ENCODE measurements at places on chromosomes 12 and 14. TPM values are rescaled to one million over a fixed set of nuclear protein-coding genes. Genes with fewer than 3 reads are reported as not detected.

The C14orf132 gene
- 6.6 TPM for total RNA-seq

The RERG gene
- 60.0 TPM for total RNA-seq

The PIANP gene
- total RNA-seq: not detected

GRCh38 chr14:65137648-65138307 lies 35.5 kb upstream of the MAX start:
- DNase-seq: no peak
- H3K4me3 ChIP-seq: no peak overlapping the region
- no peaks in the 10 kb centered on the region for H3K36me3 ChIP-seq
- H3K27me3 ChIP-seq: no peaks in the 10 kb centered on the region

- no peaks in the 10 kb centered on the region for H3K27me3 ChIP-seq
- DNase-seq: no peak
- no peaks in the 10 kb centered on the region for H3K36me3 ChIP-seq
- H3K27ac ChIP-seq: no peak overlapping the region
- no peak overlapping the region for H3K4me3 ChIP-seq
Observed at GRCh38 chr12:132321321-132322118, 7.9 kb downstream of the GALNT9 start.

Measured in breast epithelium (tissue), 4 donors.